ENCODE measurements at places on chromosomes 2 and 18.
A peak's percentile ranks its signal among the peaks of the same experiment; 100 is the strongest.

- DNase-seq: no peak
These were observed 19.3 kb upstream of the LOXHD1 start for GRCh38 chr18:46676182-46676835.

GRCh38 chr2:120715353-120715752, 20.3 kb upstream of the GLI2 start:
- DNase-seq: no peak

GRCh38 chr2:168375195-168375798, 80.8 kb upstream of the CERS6 start:
- peak; percentile 17 for DNase-seq

DNA sequence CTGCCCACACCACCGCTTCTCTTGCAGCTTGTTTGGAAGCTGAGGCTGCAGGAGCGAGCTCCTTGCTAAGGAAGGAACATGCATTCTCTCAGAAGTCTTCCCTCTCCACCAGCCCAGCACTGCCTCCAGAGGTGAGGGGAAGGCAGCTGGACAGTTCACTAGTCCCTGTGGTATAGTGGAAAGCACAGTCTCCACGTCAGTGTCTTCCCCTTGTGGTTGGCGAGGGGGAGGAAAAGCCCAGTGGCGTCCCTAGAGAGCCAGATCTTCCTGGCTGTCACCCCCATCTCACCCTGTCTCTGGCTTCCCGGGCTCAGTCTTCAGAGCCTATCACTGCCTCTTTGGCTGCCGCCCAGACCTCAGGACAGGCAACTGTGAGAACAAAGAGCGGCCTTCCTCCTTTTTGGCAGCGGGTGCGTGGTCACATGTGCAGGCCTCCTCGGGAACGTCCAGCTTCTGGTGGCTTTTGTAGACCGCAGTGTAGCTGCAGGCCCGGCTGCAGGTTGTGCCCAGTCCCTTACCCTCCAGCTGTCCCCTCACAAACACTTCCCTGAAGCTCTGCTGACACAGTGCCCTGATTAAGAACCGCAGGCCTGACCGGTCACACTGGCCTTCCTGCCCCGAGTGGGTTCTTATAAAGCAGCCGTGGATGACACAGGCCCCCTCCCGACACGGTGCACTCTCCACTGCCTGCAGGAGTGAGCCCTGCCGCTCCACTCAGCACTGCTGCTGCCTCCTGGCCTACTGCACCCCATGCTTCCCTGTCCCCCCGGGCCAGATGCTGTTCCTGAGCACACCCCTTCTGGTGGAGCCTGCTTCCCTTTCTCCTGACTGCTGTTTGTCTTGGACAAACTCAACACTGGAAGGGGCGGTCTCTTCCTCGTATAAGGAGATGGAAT, 90.9 kb downstream of the RNF144A start:
- peak; percentile 96 for DNase-seq

DNA sequence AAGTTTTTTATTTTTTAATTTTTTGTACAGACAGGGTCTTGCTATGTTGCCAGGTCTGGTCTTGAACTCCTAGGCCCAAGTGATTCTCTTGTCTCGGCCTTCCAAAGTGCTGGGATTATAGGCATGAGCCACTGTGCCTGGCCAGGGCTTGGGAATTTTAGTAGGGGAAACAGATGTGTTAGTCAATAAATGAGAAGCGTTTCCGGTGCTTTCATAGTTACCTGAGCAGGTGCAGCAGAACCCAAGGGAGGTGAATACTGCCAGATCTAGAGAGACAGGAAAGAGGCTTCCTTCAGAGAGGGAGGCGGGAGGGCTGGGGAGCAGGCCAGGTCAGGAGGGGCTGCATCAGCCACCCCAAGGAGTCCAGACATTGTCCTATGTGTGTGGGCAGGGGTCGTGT, 30.5 kb upstream of the IMPA2 start:
- no peak for DNase-seq

- peak; percentile 47 for DNase-seq
These were observed 1.2 kb downstream of the VPS54 start for GRCh38 chr2:64017811-64018700.

DNA sequence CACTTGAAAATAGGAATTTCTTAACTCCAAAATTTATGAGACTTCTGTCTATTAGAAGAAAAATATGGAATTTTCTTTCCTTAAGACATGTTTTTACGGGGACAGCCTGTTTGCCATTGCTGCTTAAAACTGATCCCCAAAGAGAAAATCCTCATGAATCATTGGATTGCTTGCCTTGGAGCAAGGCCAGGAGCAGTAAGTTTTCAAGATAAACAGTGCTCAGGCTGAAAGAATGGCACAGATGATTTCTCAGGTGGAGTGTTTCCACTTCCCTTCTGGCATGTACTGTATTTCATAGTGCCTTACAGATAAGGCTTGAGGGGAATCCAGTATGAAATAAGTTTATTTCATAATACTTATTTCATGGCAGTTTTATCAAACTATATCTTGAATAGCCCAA, 74.3 kb upstream of the MMADHC start:
- DNase-seq: no peak

- no peak for DNase-seq
These were observed 2.6 kb downstream of the LIMS1 start for GRCh38 chr2:108536911-108537310.

DNA sequence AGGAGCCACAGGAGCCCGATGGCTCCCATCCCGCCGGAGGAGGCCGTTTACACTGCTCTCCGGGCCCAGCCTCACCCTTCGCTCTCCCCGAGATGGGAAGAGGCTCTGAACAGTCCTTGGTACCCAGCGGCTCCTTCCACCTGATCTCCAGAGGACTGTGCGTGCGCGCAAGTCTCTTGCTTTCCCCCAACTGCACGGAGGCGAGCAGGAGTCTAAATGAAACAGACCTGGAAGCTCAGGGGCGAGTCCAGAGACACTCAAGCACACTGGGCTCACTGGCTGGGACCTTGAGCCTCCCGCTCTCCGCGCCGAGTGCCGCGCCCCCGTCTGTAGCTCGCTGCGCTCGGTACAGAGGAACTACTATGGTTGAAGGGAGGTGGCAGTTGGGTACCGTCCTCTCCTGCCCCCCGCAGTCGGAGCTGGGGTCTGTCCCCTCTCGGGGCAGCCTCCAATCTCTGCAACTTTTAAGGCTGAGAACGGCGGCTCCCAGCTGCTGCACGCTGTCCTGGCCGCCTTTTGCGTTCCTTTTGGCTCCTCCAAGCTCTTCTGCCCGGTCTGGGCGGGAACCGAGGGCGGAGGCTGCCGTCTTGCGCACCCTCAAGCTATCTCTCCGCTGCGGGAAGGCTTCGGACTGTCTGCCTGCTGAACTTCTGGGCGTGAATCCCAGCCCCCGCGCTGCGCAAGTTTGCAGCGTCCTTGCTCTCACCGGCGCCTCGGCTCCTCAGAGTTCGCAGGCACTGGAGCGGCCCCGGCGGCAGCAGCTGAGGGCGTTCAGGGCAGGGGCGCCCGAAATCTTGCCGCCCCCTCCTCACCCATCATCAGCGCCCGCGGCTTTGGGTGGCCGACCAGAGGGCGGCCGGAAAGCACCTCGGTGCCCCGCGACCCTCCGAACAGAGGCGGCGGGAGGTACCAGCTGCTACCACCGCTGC, 491 bp downstream of the ALK start:
- DNase-seq: peak; percentile 29

DNA sequence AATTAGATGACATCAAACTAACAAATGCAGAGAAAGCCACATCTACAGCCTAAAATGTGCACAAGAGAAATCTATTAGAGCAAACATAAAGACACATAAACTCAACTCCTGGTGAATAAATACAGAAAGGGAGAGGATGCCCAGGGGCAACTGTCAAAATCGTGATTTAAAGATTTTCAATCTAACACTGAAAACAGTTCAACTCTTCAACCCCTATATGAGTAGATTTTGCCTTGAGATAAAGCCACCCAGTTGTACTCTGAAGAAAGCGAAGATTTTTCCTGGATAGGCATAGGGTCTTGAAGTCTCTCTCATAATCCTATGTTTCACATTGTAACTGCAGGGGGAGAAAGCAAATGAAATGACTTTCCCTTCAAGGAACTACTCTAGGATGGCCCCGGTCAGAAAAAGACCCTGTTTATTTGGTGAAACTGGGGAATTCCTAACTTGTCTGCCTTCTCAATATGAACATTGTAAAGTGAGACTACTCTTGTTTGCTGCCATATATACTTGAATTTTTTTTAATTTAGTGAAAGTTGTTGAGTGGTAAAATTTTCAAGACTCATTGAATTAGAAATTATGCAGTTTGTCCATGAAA, 226.7 kb downstream of the ERBB4 start:
- DNase-seq: no peak

GRCh38 chr2:220228310-220229006, 601.0 kb downstream of the SLC4A3 start:
- no peak for DNase-seq

GRCh38 chr2:54572636-54573536, 116.8 kb downstream of the SPTBN1 start:
- no peak for DNase-seq

DNA sequence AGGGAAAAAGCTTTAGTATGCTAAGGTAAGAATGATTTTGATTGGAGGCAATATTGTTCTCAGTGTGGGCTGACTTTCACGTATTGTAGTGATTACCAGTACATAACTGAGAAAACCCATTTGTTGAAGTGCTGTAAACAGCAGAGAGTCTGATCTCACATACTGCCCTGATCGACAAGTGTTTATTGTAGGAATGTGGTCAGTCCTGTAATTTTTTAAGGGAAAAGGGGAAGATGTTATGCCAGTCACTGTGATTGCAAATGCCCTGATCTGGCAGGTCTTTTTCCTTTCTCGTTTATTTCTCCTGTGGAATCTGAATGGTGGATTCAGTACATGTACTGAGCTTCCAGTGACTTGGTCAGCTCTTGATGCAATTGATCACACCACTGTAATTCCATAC, 11.5 kb downstream of the SPATS2L start:
- DNase-seq: no peak

DNA sequence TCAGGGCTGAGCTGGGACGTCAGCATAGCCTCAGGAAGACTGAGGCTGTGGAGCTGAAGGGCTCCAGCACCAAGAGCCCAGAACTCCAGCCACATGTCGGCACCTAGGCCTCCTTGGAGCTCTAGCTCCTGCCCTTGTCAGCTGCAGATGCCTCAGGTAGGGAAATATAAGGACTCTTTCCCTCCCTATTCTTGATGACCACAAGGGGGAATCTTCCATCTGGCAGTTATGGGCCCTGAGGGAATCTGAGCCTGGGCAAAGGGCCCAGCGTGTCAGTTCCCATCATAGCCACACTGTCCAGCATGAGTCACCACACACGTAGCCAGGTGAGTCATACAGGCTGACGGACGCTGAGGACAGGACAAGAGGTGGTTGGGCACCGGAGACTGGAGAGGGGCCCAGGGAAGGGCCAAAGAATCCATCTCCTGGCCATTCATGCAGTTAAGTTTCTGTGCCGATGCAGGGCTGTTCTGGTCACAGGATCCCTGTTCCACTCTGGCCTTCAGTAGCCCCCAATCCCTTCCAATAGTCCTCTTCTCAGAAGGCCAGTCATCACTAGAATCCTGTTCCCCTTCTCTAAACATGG, 1.8 kb downstream of the MPV17 start:
- peak; percentile 95 for DNase-seq

DNA sequence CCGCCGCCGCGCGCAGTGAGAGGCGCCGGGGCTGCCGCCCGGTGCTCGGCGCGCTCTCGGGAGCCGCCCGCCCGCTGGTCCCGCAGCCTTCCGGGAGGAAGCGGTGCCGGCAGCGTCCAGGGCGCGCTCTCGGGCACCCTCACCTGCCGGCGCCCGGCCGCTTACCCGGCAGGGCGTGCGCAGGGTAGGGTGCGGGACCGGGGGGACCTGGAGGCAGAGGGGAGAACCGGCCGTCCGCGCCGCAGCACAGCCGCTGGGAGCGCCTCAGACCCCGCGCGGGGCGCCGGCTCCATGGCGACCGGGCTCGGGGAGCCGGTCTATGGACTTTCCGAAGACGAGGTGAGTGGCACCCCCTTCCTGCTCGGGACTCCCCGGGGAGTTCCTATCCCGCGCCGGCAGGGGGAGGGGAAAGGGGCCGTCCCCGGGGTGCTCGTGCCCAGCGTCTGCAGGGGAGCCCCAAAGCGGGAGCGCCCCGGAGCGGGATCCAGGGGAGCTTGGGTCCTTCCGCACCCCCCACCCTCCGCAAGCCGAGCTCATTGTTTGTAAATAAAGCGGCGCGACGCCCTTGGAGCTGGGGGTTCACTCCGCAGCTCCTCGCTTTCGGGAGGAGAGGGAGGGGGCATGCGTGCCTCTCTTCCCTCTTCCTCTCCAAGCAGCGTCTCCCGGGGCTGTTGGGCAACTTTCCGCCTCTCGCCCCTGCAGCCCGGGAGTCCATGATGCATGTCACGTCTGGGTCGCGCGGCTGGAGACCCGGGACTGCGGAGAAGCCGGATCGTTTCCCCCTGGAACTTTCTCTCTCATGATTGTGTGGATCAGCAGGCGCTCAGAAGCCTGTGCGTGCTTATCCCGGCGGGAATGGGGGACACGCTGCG, 580 bp downstream of the NEDD4L start:
- no peak for DNase-seq

- no peak for DNase-seq
These were observed 226.0 kb downstream of the TFCP2L1 start for GRCh38 chr2:121058852-121059558.

DNA sequence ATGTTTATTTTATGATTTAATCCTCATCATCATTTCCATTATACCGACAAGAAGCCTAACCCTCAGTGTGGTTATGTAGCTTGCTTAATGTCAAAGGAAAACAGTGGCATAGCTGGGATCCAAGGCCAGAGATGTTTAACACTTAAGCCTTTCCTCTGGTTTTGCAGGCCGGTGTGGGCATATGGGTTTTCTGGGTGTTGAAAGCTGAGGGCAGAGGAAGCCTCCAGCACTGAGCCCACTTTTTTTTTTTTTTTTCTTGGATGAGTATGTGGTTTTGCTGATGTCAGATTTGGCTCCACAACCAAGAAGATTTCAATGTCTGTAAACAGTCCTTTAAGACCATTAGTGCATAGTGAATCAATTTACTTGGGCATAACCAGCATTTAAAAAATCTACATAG, 41.3 kb downstream of the LHCGR start:
- no peak for DNase-seq

DNA sequence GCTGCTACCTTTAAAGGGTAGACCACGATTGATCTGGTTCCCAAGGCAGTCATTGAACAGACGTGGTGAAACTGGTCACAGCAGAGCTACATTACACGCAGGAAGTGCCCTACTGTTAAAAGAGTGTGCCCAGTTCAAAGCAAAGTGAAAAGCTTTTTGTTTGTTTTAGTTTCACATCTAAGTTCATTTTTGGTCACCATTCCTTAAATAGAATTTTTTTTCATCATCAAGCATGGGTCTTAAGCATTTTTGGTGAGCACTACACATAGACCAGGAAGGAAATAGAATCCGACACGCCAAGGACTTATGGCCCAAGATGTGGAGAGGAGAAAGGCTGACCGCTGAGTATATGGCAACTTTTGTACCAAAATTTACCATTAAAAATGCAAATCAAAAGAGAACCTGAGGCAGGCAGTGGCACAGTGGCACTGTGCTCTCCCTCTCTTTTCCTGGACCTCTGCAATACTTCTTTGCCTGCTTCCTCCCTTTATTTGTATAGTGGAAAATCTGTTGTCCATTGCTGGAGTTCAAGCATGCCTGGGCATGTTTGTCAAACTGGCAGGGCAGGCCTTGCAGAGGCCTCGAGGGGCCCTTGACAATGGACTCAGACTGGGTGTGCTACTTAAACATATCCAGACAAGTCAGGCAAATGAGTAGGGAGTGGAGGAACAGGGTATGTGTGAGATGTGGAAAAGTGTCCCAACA, 42.6 kb upstream of the HNRNPA3 start:
- DNase-seq: no peak
